ENCODE measurements at places on chromosomes 1 and 21.

GRCh38 chr1:64744492-64745180 is at the start of gene RAVER2:
RAVER2 (plus strand) TSS chr1:64745075; CDS start chr1:64745173, 98 bp downstream.
- peak; percentile 12 for DNase-seq

- no peak for DNase-seq
These were observed 35.1 kb upstream of the ADGRL4 start for GRCh38 chr1:79041666-79042065.

DNA sequence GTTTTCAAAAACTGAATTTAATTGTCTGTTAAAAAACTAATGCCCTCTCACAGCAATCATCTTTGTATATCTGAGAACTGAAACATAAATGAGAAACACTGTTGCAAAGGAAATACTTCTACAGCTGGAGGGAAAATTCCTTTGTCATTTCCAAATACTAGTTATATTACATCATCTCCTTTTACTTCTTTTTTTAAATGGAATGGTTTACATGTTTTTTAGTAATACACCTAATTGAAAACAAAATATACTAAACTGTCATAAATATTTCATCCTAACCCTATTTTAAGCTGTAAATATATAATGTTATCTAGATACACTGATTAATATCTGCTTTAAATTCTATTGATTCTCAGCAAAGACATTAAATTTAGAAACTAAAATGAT is 19.1 kb downstream of the CDC42BPA start:
- DNase-seq, result no peak

GRCh38 chr1:47693115-47693514 is 255.3 kb downstream of the FOXD2 start:
- DNase-seq, result no peak

DNA sequence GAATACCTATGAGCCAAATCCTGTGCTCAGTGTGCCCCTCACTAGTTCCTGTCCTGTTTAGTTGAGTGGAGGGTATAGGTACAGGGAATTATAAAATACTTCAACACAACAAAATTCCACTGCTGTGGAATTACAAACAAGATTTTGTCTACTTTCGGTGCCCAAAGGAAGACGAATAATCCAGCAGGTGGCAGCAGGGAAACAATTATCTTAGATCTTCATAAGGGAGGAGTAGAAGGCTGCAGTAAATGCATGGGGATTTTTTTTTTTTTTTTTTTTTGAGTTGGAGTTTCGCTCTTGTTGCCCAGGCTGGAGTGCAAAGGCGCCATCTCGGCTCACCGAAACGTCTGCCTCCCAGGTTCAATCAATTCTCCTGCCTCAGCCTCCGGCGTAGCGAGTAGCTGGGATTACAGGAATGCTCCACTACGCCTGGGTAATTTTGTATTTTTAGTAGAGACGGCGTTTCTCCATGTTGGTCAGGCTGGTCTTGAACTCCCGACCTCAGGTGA is 2.0 kb upstream of the PIP5K1A start:
- peak; percentile 66 for DNase-seq

DNA sequence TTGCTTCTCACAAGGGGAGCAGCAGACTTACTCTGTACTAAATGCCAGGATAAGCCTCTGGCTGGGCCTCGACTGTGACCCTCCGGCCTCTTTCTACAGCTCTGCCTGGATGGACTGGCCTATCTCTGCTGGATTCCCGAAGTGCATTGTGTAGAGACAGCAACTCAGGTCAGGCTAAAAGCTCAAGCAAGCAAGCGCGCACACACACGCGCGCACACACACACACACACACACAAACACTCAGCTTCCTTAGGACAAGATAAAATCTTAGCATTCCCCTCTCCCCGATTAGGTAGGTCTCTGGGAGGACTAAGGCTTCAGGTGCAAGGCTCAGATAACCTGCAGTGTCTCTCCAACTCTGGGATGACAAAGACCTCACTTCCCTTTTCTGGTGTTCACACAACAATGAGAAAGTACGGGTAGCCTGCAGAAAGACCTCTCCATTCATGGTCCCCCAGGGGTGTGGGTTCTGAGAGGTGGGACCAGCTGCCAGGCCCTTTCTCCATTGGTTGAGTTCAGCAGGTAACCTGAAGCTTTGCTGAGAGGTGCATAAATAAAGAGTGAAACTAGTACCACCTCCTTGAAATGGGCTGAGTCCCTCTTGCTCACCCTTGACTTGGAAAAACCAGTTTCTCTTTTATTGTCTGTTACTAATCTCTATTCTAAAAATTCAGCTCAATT is 155.1 kb upstream of the CAMK1G start:
- no peak for DNase-seq

- DNase-seq, result no peak
These were observed 197.7 kb downstream of the NRIP1 start for GRCh38 chr21:14866859-14867765.

- no peak for DNase-seq
These were observed 1.9 kb upstream of the YRDC start for GRCh38 chr1:37809942-37810341.

DNA sequence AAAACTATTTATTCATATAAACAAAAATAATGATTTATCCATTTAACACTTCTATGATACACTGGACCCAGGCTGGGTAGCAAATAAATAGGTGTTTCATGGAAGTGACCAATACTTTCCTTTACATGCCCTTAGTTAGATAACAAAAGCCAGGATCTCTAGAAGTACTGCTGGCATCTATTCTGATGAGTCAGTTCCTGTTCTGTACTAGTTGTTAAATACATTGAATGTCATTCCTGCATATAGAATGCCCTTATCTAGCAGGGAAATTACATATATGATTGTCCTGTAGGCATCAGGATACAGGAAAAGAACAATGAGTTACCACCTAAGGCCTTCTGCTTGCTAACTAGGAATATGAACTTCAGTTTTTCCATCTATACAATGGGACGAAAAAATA is 130.8 kb downstream of the HFM1 start:
- DNase-seq, result no peak

GRCh38 chr1:199721001-199721400 is 306.5 kb upstream of the NR5A2 start:
- no peak for DNase-seq

DNA sequence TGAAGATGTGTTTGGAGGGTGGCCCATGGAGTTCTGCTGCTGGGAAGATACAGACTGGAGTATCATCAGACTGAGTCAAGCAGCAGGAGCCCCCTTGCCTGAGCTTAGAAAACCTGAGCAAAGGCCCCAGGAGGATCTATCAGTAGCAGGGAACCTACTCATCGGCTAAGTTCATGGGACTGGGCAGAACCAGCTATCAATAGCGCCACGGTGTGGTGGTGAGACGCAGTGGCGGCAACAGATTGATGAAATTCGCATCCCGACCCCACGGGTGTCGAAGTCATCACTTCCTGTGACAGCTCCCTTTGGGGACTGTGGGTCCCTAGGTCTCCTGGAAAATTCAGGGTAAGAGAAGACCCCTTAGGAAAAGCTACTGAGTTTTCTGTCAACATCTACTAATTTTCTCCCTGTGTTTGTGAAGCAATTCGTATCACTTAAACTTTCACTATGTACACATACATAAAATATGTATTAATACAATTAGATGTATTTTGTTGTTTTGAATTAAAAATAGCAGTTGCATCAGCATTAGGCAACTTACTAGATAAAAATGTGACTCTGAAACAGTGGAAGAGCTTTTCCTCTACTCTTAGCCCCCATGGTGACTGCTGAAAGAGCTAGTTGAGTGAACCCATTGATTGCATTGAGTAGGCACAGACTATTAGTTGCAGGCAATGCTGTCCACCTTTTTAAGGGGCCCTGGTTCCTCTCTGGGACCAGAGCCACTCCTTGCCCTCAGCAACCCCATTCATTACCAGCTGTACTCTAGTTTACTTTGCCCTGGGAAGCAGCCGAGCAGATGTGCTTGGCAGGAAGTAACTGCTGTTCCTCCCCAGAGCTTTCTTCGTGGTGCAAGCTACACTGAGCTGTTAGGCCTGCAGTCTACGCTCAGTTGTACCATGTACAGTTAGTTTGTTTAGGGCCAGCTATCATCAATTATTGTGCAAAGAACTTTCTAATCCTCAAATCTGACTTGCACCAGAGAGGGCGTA is 7.3 kb upstream of the CACNA1S start:
- DNase-seq, result no peak

- DNase-seq, result no peak
These were observed 29.0 kb upstream of the HTR1D start for GRCh38 chr1:23246274-23246673.

- DNase-seq, result no peak
These were observed 13.9 kb upstream of the COL18A1 start for GRCh38 chr21:45390831-45391742.

Data from AG09319 (cell line).